ENCODE measurements at places on chromosomes 5 and 9. TPM values are rescaled to one million over a fixed set of nuclear protein-coding genes. Genes with fewer than 3 reads are reported as not detected.

The TXNDC8 gene
- total RNA-seq: not detected

The LEAP2 gene
- total RNA-seq: 4.5 TPM

The BSPRY gene
- 28.8 TPM for total RNA-seq

The ACOT12 gene
- not detected for total RNA-seq

The FOCAD gene
- 17.1 TPM for total RNA-seq

The C1QTNF3 gene
- 8.3 TPM for total RNA-seq

The C5orf52 gene
- total RNA-seq: not detected

The MYOZ3 gene
- 0.25 TPM for total RNA-seq

The MCC gene
- total RNA-seq: 2.5 TPM
